EH (cell line): ENCODE measurements at places on chromosomes 5 and 9.
A peak's percentile ranks its signal among the peaks of the same experiment; 100 is the strongest.

DNA sequence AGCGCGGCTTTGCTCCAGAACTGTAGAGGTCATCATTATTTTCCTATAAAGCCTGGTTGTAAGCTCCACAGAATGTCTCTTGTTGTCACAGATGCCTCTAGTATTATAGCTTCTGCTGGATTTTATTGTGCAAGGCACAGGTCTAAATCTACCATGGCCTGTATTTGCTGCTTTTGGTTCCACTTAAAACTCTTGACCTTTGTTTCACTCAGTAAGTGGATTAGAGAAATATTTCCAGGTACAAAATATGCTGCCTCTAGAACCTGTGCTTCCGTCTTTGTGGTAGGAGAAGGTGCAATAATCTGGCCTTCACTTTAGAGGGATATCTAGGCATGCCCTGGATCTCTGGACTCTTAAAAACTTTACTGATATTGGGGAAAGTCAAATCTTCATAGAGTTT is 476.6 kb upstream of the CD180 start:
- no peak for DNase-seq

DNA sequence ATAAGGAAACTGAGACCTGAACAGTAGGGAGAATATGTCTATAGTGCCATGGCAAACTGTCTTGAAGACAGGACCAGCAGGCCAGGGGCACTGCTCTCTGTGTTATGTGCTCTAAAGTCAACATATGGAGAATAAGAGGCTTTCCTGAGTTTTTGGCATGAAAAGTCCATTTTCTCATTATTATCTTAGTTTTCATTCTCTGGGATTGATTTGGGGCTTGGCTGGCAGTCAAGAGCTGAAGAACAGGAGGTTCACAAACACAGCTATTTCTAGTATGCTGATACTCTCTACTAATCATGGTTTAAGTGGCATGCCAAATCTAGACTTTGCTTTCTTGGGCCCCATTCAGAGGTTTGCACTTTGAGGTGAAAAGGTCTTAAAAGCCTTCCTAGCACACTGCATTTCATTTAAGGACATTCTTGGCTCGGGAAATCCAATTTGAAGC is 404.4 kb downstream of the ZNF608 start:
- peak; percentile 1 for DNase-seq

DNA sequence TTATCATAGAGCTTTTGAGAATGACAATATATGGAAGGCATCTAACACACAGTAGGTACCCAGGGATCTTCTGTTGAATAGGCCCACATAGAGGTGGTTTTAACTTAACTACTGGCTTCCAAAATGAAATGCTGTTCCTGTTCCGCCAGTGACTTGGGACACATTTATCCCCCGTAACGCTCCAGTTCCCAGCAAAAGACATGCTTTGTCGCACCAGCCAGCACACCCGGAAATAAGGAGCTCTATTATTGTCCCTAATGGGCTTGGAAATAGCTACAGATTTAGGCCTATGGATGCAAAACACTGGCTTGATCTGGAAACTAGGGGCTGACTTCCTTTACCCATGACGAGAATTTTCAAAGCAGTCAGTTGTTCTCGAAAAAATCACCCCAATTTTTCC is 45.9 kb upstream of the C5orf58 start:
- DNase-seq = no peak

DNA sequence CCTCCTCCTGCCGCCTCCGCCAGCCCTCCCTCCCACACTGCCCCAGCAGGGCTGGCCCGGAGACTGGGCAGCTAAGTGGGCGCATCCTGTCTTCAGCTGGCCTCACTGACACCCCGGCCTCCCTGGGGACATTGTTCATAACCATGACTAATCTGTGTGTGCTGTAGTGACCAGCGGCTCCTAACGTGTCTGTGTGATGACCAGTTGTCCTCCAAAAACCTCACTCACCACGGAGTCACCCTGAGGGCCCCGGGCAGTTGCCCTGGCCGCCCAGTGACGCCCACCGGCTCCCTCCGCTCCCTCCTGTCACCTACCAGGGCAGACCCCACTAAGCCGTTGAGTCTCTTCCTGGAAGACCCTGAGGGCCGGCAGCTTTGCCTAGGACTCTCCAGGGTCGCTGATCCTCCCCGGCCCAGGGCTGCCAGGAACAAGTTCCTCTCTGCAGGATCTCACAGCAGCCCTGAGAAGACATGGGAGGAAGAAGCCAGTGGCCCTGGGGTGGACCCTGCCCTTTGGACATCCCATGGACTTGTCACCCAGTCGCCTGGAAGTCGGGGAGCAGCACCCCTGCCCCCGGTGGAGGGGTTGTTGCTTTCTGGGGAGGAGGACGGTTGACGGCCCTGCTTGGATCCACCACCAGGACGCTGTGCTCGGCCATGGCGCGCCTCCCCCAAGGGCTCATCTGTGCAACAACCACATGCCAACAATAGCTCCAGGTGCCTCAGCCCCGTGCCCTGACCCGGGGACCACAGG is 110.2 kb upstream of the LMX1B start:
- DNase-seq = peak; percentile 59

GRCh38 chr5:115490596-115490995 is 54.0 kb downstream of the FEM1C start:
- DNase-seq = no peak

DNA sequence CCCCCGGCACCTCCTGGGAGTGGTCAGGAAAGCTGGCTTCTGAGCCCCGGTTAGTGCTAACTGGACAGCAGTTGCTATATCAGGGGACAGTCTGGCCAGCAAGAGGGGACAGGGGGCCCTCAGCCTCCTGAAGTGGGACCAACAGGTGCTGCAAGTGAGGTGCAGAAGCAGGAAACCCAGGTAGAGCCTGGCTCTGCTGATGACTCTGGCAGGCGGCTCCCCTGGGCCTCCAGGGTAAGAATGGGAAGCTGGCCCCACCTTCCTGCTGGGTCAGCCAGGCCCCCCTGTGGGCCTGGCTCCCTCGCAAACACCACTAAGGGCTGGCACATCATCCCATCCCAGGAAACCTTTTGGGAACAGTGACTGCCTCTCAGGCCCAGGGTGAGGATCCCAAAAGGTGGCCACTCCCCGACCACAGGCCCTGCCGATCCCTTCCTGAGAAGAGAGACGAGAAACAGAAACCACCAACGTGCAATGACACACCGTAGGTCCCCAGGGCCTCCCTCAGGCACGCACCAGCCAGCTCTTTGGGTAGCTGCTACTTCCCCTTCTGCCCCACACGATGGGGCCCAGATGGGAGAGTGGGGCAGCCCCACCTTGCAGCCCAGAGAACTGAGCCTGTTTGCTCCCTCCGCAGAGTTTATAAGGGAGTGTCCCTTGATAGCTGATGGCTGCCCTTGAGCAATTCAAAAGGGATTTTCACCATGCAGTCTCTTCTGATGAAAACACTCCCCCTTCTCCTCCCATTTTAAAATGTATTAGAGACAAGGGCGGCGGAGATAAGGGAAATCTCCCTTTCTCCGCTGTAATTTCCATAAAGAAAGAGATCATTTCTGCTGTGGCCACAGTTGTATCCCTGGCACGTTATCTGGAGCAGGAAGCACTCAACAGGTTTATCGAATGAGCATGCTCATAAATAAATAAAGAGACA is 76.8 kb downstream of the STK10 start:
- DNase-seq = peak; percentile 62

GRCh38 chr5:77990020-77990419 is 213.9 kb upstream of the TBCA start:
- DNase-seq = no peak

DNA sequence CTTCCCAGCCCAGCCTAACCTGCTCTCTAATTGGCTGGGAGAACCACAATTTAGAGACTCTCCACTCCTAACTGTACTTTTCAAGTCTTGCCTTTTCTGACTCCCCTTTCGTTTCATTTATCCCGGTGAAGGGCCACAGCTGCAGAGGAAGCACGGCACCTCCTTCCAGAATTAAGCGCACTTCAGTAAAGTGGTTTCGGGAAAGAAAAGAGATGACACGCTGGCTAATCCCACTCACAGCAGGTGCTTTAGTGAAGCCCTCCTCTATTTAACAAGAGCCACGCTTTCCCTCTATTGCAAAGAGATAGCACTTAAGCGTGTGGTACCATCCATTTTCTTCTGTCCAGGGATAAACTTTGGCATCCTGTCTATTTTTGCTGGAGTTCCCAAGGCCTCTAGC is 4.8 kb downstream of the DNAH5 start:
- no peak for DNase-seq

GRCh38 chr5:137507150-137507549 is 8.0 kb upstream of the SPOCK1 start:
- peak; percentile 11 for DNase-seq
